ENCODE measurements at places on chromosomes 13 and 19. TPM values are rescaled to one million over a fixed set of nuclear protein-coding genes. Genes with fewer than 3 reads are reported as not detected.

Gene TNNI3
- total RNA-seq: not detected

Gene MAP3K10
- total RNA-seq: 15.8 TPM

DNA sequence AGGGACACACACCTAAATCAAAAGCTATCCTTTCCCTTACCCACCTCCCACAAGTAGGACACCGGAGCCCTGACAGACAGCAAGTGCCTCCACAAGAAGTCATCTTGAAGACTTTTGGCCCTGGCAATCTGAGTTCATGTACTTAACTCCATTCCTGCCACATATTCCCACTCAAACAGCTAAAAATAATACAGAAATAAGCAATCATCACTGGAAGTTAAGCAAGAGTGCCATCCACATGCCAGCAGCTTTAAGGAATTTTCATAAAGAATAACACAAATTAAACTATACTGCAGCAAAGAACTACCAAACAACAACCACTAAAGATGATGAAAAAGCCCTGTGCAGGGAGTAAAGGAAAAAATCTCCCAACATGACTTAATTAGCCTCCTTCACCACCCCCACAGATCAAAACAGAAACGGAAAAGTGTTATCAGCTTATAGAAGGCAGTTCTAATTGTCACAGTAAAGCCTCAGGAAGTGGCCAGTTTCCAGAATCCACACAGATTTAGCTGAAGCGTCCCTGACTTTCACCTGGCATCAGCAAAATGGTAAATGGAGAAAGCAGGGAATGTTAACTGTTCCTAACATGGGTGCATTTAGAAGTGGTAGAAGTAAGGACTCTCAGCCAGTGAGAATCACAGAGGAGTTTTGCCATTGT, 343.9 kb downstream of the TBC1D4 start:
- H3K4me3 ChIP-seq: no peak overlapping the region
- H3K4me1 ChIP-seq: no peaks in the 10 kb centered on the region
- no peaks in the 10 kb centered on the region for H3K36me3 ChIP-seq
- no peak overlapping the region for H3K27ac ChIP-seq
- H3K27me3 ChIP-seq: no peaks in the 10 kb centered on the region

DNA sequence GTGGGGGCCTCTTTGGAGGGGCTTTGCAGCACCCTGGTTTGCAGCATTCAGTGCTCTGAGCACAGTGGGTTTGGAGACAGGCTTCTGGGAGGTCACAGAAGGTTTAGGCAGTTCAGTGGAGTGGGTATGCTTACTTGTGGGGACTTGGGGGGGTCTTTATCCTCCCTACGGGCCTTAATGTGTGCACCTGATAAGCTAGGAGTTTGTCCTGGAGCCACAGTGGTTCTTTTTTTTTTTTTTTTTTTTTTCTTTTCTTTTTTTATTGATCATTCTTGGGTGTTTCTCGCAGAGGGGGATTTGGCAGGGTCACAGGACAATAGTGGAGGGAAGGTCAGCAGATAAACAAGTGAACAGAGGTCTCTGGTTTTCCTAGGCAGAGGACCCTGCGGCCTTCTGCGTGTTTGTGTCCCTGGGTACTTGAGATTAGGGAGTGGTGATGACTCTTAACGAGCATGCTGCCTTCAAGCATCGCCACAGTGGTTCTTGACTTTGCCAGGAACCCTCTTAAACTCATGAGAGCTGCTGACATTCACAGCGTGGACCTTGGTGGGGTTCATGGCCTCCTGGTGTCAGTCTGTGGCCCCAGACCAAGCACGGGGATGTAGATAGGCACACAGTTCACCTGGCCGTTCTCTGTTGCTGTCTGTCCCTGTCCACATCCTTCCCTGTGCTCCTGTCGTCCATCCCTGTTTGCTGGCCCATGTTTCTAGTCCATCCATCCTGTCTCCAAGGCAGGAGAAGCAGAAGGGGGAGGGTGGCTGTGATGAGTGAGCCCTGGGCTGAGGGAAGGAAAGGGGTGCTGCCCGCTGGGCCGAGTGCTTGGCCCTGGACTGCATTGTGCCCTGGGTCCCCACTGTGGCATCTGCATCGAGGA, 2.7 kb downstream of the EGLN2 start:
- no peaks in the 10 kb centered on the region for H3K36me3 ChIP-seq
- DNase-seq: no peak
- H3K4me3 ChIP-seq: no peak overlapping the region
- no peaks in the 10 kb centered on the region for H3K27me3 ChIP-seq
- peak overlapping the region; percentile 3 for H3K27ac ChIP-seq

Gene PINLYP
- total RNA-seq: 4.6 TPM

- no peak overlapping the region for H3K27ac ChIP-seq
- no peaks in the 10 kb centered on the region for H3K36me3 ChIP-seq
- no peak for DNase-seq
- no peak overlapping the region for H3K4me3 ChIP-seq
- H3K4me1 ChIP-seq: no peaks in the 10 kb centered on the region
Observed at GRCh38 chr19:49741210-49741844, 21.8 kb downstream of the TSKS start.

DNA sequence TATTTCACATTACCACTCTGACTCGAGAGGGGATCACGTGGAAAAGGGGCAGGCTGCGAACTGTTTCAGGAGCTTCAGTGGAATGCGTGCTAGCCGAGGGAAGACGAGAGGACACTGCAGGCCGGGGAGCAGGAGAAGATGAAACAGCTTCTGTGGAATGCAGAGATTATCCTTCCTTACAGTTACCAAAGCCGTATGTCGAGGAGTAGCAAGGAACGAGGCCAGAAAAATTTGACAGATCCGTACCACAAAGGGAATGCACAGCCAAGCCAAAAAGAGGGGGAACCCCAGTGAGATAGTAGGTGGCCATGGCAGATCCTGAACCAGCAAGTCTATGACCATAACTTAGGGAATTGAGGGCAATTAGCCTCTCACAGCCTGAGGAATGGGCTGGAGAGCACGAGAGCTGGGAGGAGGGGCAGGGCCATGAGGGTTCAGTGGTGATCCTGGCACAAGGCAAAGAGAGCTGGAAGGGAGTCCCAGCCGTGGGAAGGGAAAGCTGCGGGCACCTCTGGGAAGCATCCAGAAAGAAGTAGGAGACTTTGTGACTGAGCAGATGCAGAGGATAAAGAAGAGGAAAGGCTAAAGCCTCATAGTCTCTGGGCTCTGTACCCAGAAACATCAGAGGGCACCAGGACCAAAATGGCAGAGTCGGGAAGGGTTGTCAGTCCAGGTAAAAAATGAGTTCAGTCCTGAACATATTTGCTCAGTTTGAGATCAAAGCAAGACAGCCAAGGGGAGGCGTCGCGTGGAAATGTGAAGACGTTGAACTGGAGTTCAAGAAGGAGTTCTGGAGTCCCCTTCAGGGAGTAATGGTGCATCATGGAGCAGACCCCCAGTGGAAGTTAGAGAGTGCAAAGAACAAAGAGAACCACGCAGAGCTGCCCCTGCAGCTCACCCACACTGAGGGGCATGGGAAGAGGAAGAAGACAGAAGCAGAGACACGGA, 5.1 kb downstream of the COL4A1 start:
- H3K4me1 ChIP-seq: peaks cover 34% of the 10 kb centered on the region
- H3K27me3 ChIP-seq: no peaks in the 10 kb centered on the region
- no peak for DNase-seq

DNA sequence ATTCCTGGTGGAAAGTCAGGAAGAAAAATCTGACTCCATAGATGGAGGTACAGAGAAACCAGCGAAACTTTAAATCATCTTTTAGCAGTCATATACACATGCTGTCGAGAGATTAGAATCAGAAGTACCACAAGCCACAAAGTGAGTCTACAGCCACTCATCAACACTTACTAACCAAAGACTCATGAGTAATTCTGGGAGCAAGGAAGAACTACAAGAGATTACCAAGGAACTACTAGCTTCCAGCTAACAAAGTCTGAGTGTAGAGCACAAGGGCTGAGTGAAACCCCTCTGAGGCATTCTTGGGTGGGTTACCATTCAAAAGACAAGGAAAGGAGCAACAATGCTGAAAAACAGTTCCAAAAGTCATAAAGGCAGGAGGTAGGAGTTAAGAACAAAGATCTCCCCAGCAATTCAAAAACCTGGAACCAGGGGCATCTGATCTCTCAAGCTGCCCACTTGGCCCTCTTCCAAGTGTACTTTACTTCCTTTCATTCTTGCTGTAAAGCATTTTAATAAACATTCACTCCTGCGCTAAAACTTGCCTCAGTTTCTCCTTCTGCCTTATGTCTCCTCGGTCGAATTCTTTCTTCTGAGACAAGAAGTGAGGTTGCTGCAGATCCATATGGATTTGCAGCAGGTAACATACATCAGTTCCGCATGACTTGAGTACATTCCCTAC, 13.0 kb downstream of the RBM26 start:
- no peak overlapping the region for H3K4me3 ChIP-seq
- H3K36me3 ChIP-seq: no peaks in the 10 kb centered on the region
- H3K27me3 ChIP-seq: no peaks in the 10 kb centered on the region
- H3K4me1 ChIP-seq: peaks cover 28% of the 10 kb centered on the region
- no peak for DNase-seq

Gene MCEMP1
- not detected for total RNA-seq

All from body of pancreas (tissue), 4 donors.